ENCODE measurements at places on chromosomes 6 and 20. TPM values are rescaled to one million over a fixed set of nuclear protein-coding genes. Genes with fewer than 3 reads are reported as not detected.

AVP gene
- total RNA-seq: not detected

SIRPA gene
- 75.3 TPM for total RNA-seq

VNN1 gene
- total RNA-seq: not detected

SLC35F1 gene
- total RNA-seq: not detected

COL10A1 gene
- total RNA-seq: not detected

Data from bladder microvascular endothelial cell (primary cell).